ENCODE measurements at places on chromosomes 2 and 18.

DNA sequence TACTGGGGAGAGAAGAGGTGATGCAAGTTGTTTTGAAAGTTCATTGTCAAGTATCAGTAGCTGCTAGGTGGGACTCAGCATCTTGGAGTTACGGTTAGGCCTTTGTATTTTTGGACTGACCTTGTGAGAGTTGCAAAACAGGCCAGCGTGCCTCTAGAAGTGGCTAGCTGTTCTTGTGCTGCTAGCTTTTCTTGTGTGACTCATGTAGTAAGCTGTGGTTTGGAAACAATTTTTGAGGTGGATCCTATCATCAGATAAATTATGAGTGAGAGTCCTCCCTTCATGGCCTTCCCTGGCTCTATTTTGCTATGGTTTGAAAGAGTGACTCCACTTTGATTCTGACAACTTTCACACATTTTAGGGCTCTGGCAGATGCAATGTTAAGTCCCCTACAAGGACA lies 409.2 kb upstream of the HS6ST1 start:
- DNase-seq: peak; percentile 49

GRCh38 chr2:68121873-68122679 lies 35.6 kb upstream of the PNO1 start:
- DNase-seq: peak; percentile 86

DNA sequence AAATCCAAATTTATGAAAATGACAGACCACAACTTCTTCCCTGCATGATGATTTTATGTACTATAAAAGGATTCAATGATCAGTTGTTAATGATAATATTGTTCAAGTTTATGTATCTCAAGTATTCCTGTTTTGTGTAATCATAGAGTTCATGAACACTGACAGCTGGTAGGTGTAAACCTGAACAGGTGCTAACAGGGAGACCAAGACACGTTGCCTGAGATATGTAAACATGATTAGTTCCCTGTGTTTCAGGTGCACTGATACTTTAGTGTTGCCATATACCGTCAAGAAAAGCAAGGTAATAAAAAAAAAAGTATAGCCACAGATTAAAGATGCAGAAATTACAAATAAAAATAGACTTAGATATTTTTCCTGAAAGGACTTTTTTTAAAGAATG lies 131.8 kb downstream of the BAZ2B start:
- no peak for DNase-seq

DNA sequence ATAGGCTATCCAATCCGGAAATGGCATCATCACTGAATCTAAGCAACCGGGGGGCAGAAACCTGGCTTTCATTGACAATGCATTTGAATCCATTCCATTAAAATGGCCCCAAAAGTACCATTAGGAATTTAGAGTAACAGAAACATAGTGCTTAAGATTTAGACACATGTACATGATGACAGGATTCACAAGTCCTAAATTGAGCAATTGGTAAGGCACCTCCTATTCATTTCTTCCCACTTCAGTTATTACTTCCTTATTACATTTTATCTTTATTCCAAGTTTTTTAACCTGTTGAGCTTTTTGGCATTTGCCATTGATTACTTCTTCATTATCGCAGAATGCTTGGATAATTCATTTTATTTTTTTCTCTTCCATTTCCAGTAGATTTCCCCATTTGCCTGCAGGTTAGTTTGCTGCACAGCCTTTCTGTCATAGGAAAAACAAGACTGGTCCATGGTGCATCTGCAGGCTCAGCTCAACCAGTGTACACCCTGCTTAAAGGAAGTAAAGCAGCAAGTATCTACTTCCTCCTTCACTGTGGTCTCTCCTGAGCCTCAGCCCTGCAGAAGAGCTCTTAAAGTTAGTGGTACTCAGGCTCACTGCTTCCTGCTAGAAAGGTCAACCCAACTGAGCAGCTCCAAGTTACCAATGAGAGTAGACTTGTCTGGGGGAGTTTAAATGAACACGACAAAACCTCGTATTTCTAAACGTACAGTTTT lies 89.2 kb downstream of the DOCK10 start:
- DNase-seq: peak; percentile 88

- DNase-seq: no peak
Observed at GRCh38 chr2:159840616-159841015, 42.6 kb upstream of the CD302 start.

DNA sequence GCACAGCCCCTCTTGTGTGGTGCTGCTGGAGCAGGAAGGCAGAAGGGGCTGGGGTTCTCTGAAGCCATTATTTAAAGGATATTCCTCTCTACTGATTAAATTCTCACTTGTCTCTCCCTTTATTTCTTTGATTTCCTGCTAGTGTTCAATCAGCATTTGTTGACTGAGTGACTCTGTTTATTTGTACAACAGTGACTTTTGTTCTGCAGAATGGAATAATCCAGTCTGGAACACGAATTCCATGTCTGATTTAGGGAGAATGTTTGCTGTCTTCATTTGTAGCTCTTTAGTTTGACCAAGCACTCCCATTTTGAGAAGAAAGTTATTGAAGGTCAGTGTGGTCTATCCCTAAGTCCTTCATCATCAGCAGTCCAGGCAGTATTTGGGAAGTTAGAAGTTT lies 141.2 kb downstream of the SETBP1 start:
- DNase-seq: no peak

GRCh38 chr2:73963385-73964120 lies 21.2 kb upstream of the TET3 start:
- peak; percentile 28 for DNase-seq

DNA sequence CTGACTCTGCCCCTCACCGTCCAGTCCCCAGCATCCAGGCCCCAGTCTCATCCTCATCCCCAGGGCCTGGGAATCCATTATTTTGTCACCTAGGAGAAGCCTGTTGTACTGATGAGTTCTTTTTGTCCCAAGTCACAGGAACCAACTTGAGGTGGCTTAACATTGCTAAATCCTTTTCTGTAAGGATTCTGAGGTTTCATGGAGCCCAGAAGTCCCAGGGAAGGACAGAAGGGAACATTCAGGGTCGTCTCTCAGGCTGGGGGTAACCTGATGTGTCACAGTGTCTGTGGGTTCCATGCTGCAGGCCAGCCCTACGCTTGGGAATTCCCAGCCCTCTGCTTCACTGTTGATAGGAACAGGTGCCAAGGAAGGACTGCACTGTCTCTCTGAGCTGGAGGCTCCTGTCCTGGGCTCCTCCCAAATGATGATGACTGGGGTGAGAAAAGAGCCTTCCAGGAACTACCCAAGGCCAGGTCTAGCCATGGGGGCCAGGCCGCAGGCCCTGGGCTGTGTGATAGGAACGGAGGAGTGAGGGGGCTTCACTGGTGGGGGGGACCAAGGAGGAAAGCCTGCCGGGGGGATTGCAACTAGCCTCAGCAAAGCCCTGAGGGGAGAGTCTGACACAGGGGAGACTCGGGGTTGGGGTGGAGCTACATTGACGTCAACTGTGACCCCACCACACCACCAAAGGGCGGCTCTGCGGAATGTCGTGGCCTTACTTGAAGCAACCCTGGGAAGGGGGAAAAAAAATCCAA lies 145.7 kb downstream of the SMAD7 start:
- no peak for DNase-seq
